Activated CD4-positive, CD25-positive, alpha-beta regulatory T cell treated with anti-CD3 and anti-CD28 coated beads, Interleukin-2, amount 50 U/mL, for 72 hours (primary cell): ENCODE measurements at places on chromosomes 11 and 22.

DNA sequence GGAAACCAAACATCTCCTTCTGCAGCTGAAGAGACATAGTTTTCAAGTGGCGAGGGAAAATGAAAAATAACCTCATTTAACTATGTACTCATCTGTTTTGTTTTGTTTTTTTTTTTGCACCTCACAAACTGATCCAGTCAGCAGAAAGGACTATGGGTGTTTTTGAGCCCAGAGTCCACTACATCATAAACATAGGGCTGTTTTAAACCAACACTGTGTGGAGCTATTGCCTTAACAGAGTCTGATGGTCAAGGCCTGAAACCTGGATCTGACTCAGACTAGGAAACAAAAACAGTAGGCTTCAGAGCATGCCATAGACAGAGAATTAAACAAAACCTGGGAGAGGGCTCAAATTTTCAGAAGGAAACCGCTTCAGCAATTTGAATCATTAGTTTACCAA lies 99.3 kb upstream of the FSHB start:
- no peak for DNase-seq

- DNase-seq = no peak
Observed at GRCh38 chr11:64260147-64260708, 8.9 kb downstream of the PLCB3 start.

- no peak for DNase-seq
Observed at GRCh38 chr11:12286606-12287005, 90.8 kb upstream of the PARVA start.

DNA sequence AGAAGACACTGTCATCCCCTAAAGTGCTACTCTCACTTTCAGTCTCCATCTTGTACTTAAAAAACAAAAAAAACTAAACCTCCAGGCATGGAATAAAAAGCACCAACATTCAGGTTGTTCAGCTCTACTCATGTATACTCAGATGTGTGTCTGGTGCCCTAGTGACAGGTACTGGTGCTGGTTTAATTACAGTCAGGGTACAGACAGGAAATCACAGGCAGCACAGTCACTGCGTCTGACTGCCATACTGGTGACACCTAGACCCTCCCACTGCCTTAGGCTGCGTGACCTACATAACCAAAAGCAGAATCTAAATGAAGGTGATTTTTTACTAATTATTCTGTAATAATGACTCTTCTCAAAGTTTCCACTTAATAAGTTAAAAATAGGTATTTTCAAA lies at the start of gene ARHGAP32:
TSS of gene ARHGAP32 (minus strand) at position 176 of the 400 bp plus-strand sequence. CDS start at position 49, 127 bp downstream.
- DNase-seq = no peak

GRCh38 chr22:41725510-41726110 lies 26.3 kb downstream of the MEI1 start:
- no peak for DNase-seq
